ENCODE measurements at places on chromosomes 6 and 20.

DNA sequence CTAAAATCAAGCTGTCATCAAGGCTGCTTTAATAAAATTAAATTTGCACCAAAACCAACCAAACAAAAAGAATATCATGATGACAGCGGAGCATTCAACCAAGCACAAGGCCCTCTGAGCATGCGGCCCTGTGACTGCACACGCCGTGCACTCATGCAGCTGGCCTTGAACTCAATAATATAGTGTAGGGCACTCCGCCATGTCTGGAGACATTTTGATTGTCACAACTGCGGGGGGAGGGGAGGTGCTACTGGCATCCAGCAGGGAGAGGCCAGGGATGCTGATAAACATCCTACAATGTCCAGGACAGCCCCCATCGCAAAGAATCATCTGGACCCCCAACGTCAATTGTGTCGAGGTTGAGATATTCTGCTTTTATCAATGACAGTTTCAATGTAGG lies 9.7 kb downstream of the MOCS3 start:
- no peak for DNase-seq

DNA sequence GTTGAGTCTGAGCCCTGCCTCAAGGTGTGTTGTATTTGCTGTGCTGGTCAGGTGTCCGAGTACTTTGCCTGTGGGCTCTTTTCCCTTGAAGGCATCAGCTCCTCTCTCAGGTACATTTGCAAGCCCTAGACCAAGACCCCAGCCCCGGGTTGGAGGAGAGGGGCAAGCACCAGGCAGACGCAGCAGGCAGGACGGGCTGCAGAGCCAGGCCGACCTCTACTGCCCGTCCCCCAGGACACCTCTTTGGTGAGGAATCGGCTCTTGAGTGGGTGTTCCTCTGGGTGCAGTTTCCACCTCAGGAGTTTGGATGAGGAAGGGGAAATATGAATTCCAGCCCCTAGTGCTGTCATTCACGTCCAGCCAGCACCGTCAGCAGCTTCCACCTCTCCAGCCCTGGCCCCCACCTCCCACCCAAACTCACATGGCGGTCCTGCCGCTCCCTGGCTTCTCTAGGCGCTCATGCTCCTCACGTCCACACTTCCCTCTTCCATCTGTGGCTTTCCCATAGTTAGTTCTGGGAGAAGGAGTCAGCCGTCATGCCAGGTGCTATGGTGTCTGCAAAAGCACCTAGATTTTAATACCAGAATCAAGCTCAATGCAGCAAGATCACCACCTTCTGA lies 183.9 kb downstream of the DLL1 start:
- DNase-seq: no peak

DNA sequence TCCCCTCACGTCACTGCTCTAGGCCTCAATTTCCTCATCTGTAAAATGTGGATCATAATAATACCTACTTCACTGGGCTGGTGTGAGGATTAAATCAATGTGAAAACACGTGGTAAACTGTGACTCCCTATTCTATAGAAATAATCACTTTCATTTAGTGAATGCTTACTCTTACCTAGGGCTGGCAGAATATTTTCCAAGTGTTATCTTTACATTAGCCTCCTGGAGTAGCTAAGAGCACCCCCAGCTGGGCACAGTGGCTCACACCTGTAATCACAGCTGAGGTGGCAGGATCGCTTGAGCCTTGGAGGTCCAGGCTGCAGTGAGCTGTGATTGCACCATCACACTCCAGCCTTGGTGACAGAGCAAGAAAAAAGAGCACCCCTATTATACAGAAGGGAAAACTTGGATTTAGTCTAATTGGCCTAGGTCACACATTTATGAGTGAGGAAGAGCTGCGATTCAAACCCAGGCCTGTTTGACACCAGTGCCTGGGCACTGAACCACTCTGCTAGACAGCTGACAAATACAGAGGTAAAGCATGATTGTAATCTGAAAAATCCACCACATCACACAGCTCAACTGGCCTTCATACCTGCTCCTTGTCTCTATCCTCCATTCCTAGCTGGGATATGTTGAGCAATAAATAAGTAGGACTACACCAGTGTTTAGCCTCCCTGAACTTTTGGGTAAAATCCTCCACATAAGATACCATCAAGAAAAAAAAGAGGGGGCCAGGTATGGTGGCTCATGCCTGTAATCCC lies 1.4 kb upstream of the SNTA1 start:
- no peak for DNase-seq

DNA sequence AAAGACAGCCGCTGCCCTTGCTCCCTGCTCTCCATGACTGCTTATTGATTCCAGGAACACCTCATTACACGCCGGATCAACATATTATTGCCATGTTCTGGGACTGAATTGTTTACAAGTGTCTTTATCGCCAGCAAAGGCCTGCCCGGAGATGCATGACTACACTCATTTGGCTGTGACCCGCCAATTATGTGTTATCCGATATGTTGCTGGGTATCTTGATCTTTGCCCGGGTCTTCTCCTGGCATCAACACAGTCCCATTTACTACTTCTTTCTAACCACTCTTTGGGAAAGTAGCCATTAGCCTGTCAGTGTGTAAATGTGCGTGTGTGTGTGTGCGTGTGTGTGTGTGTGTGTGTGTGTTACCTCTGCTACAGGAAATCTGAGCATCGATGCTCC lies 15.4 kb downstream of the LINC00237 start:
- no peak for DNase-seq

GRCh38 chr20:34983995-34984735 lies 28.5 kb downstream of the MYH7B start:
- DNase-seq: no peak

DNA sequence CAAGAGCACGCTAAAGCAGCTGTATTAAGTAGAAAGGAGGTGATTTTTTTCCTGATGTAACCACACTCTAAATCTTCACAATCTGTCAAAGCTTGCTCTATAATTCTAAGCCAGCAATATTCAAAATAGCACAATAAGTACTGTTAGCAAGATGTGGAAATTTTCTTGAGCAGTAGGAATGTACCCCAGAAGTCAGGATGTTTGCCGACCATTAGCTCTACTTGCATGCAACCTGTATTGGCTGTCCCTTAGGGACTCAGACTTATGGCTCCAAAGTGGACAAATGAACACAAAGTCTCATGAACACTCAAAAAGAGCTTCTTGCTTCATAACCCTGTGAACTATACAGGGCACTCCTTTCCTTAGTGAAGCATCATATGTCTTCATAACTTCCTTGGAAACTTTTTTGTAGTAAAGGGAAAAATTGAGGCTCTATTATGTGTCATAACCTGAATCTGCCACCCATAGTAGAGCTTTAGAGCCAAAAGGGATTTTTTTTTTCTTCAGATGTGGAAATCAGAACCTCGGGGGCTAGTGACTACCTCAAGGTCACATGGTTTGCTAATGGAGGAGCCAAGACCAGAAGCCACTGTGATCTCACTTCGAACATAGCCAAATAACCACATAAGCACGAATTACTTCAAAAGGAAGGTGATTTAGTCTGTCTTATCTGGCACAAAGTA lies 54.5 kb downstream of the ADGRG6 start:
- no peak for DNase-seq

DNA sequence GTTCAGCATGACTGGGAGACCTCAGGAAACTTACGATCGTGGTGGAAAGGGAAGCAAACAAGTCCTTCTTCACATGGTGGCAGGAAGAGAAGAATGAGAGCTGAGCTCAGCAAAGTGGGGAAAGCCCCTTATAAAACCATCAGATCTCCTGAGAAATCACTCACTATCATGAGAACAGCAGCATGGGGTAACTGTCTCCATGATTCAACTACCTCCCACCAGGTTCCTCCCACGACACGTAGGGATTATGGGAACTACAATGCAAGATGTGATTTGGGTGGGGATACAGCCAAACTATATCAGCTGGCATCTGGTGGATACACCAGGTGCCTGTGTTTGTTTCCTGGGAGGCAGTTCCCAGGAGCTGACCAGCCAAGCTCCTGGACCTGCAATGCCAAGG lies 4.9 kb downstream of the DDO start:
- no peak for DNase-seq

GRCh38 chr20:58629215-58629580 lies 21.9 kb upstream of the STX16 start:
- no peak for DNase-seq

DNA sequence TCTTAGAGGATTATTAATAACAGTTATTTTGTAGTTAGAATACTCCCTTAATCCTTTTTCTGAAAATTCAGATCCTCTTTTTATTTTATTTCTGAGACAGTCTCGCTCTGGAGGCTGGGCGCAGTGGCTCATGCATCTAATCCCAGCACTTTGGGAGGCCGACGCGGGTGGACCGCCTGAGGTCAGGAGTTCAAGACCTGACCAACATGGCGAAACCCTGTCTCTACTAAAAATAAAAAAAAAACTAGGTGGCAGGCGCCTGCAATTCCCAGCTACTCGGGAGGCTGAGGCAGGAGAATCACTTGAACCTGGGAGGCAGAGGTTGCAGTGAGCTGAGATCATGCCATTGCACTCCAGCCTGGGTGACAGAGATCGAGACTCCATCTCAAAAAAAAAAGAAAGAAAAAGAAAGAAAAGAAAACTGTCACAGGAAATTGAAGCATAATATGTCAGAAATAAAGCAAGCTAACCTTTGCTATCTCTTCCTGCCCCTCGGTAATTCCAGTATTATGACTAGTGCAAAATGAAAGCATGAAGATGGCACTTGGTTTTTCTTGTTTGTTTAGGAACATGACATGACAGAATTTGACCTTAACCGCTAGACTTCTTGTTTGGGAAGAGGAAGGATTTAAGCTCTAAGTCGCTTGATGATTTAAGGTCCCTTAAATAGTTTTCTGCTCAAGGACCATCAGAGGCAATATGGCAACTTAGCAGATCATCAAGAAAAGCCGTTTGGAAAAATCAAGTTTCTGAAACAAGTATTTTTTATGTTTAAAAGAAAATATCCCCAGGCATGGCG lies 1.8 kb upstream of the RBM39 start:
- DNase-seq: no peak

- DNase-seq: no peak
Measured at GRCh38 chr20:40704828-40705227, 15.8 kb upstream of the MAFB start.

DNA sequence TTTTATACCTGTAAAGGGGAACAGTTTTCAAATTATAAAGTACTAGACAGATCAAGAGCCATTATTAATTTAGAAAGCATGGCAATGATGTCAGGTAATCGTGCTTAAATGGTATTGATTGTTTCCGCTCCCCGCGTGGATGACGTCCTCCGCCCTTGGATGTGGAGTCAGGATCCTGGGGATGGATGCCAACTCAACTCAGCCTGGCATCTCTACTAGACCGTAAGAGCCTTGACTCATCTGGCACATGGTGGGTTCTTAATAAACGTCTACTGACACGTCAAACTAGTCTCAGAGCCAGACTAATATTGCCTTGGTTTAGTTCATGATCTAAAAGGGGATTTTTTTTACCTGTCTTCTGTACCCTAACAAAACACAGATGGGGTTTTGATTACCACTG lies 80.2 kb downstream of the LRFN2 start:
- DNase-seq: no peak

DNA sequence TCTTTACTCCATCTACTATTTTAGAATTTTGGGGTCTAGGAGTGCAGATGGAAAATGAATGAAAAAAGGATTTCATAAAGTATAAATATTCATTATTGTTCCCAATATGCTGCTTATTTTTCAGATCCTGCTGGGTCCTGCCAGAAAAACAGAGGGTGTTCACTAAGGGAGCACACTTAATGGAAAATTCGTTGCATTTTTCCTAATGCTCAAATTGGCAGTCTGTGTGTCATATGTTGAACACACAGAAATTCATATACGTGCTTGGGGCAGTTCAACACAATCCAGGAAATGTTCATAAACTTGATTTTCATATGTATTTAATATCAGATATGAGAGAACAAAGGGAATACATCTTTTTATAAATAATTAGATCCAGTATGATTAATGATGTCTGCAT lies 1019.4 kb downstream of the EPHA7 start:
- no peak for DNase-seq

DNA sequence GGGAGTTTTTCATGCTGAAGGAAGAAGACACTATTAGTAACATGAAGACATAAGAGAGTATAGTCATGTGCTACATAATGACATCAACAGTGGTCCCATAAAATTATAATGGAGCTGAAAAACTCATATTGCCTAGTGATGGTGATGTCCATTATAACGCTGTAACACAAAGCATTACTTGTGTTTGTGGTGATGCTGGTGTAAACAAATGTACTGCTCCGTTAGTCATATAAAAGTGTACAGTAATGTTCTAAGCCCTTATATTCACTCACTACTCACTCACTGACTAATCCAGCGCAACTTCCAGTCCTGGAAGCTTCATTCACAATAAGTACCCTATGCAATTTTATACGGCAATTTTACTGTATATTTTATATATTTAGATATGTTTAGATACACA lies 26.8 kb upstream of the ASF1A start:
- DNase-seq: no peak

GRCh38 chr6:39882531-39882899 lies 51.7 kb downstream of the MOCS1 start:
- peak; percentile 94 for DNase-seq

GRCh38 chr6:98686008-98686601 lies 148.3 kb upstream of the POU3F2 start:
- no peak for DNase-seq

GRCh38 chr6:157434349-157435033 lies 53.5 kb downstream of the ZDHHC14 start:
- no peak for DNase-seq

Data from brain pericyte (primary cell).